ENCODE measurements at places on chromosomes 2 and 18.

DNA sequence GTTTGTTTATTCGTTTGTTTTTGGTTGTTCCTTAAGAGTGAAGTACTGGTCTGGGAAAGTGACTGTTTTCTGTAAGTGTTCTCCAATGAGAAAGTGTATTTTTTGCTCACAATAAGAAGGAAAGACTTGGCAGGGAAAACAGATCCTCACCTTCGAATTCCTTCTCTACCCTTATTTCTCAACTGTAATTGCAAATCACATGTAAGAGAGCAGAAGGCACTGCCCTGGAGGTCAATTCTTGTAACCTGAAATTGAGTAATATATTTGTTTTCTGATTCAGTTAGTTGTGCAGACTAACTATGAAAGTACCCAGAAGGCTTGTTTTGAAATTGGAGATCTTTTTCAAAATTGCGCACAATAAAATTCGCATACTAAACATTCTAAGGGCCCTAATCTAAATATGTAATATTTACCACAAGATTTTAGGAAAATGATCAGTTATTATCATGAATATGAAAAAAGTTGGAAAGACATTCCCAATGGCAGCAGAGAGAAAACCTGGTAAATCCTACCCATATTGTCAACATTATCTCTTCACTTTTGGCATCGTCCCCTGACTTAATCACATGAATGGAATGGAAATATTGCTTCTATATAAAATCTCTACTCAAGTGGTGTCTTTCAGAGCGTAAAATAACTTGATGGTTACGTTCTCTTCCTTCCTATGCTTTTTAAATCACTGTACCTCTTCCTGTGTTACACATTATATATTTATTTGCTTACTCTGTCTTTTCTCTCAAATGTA, 24.1 kb downstream of the TFPI start:
- DNase-seq: no peak

DNA sequence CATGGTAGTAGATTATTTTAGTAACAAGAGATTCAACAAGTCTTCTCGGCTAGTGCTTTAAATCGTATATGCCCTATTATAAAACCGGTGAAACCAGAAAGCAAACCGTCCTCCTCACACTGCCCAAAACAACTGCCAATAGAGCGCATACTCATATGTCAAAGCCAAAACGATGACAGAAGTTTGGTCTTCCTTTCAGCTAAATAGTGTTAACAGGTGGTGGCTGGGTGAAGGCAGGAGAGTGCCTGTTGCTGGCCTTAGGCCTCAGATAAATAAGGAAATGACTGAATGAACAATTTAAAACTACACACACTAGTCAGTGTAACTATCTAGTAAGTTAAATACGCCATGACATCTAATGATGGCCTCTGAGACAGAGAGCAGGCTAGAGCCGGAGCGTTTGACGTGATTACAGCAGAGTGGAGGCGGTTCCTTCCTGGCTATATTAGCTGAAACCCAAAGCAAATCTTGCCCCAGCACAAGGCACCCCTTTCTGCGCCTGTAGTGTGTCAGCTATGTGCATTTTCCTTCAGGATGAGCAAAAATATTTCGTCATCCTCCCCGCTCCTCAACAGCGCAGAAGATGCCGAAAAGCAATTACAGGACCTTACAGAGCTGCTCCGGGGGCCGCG, 1.6 kb downstream of the LONRF2 start:
- no peak for DNase-seq

- no peak for DNase-seq
Measured at GRCh38 chr18:211582-211981, 53.2 kb downstream of the USP14 start.

GRCh38 chr2:138193416-138194213, 229.3 kb downstream of the HNMT start:
- no peak for DNase-seq

DNA sequence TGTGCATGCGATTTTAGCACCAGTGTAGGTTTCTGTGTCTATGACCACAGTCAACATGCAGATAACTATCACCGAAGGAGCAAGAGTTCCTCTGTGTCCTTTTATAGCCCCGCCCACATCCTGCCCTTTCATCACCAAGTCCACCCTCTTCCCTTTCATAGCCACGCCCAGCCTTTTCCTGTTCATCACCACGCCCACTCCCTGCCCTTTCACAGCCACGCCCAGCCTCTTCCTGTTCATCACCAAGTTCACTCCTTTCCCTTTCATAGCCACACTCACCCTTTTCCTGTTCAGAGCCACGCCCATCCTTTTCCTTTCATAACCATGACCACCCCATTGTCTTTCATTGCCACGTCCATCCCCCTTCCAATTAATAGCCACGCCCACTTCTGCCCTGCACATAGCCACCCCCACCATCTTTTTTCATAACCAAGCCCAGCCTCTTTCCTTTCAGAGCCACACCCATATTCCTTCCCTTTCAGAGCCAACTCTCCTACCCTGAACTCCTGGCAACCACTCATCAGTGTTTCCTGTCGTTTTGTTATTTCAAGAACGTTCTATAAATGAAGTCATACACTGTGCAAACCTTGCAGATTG, 273.9 kb downstream of the MYT1L start:
- no peak for DNase-seq

- DNase-seq: no peak
Measured at GRCh38 chr2:159052157-159052601, 83.7 kb downstream of the TANC1 start.

DNA sequence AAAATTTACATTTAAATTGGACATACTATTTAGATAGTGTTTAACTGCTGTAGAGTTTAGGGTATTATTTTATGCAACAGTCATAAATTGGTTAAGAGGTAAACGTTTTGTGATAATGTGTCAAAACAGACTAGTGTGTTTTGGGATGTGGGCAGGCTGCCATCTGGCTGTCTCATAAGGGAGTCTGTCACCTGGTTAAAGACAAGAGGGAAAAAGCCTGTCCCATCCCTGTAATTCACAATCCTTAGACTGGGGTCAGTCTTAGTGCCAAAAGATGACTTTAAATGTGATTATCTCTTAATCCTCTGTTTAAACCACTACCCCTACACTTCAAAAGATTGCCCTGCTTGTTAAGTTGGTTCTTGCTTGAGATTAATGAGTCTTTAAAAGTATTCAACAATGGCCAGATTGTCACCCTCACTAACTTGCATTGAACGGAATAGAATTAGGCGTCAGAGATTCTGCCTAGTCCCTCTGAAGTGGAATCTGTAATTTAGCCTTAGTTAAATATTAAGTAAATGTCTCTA, 59.2 kb downstream of the SGPP2 start:
- no peak for DNase-seq

DNA sequence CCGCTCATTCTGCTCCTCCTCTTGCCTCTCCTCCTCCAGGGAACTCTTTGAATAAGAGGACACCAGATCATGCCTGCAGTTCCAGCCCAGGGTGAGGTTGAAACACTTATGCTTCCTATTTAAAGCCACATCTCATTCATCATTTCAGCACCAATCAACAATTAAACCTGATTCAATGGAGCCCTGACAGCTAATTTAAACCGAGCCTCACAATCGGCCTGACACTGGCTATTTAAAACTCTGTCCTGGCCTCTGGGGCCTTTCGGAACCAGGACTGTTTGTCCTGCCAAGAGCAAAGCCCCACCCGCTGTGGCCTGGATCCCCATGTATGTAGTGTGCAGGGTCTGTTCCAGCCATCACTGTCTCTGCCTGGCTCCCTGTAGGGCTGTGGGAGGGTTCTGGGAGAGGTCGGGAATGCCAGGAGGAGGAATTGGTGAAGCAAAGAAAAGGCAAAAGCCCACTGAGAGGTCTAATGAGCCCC, 97.4 kb downstream of the MCFD2 start:
- DNase-seq: no peak

DNA sequence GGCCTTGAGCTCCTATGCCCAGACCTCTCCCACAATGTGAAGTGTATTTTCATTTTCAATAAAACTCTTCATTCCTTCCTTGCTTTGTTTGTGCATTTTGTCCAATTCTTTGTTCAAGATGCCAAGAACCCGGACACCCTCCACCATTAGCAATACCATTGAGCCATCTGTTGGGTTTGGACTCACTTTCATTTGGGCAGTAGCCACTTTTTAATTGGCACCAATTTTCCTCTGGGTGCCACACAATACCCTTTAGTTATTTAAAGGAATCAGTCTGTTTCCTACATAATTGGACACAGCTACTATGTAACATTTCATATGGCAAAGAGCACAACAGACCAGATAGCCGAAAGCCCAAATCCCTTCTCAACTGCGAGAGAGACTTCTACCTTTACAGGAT, 22.5 kb upstream of the SLC35G4 start:
- no peak for DNase-seq

- DNase-seq: no peak
Measured at GRCh38 chr2:1956520-1957289, 212.4 kb upstream of the PXDN start.

DNA sequence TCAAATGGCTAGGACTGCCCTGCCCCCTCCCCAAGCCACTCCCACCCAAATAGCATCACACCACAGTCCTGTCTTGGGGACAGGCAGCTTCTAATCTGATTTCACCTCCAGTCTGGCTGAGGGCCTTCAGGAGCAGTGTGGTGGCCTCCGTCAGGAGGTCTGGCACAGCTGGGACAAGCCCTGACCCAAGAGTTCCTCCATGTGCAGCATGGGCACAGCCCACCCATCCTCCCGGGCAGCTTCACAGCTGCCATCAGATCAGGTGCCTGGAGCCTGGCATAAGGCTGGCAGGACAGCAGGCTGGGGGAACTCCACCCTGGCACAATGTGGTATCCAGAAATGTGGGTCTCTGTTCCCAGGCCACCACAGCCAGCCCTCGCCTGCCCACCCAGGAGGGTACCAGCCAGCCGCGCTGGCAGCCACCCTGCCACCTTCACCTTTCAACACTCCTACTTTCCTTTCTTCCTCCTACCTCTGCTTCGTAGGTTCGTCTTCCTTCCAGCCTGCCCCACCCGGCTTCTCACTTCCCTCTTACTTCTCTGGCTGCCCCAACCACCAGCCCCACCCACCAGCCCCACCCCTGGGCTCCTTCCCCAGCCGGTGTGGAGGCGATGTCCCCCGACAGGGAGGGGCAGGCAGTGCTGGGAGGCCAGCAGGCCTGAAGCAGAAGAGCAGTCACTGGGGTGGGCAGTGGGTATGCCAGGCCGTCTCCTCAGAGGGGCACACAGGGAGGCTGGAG, at the start of gene CAPG:
TSS of gene CAPG (minus strand) at position 522 of the 739 bp plus-strand sequence. CDS start 8,221 bp downstream, outside the sequence.
- peak; percentile 70 for DNase-seq

DNA sequence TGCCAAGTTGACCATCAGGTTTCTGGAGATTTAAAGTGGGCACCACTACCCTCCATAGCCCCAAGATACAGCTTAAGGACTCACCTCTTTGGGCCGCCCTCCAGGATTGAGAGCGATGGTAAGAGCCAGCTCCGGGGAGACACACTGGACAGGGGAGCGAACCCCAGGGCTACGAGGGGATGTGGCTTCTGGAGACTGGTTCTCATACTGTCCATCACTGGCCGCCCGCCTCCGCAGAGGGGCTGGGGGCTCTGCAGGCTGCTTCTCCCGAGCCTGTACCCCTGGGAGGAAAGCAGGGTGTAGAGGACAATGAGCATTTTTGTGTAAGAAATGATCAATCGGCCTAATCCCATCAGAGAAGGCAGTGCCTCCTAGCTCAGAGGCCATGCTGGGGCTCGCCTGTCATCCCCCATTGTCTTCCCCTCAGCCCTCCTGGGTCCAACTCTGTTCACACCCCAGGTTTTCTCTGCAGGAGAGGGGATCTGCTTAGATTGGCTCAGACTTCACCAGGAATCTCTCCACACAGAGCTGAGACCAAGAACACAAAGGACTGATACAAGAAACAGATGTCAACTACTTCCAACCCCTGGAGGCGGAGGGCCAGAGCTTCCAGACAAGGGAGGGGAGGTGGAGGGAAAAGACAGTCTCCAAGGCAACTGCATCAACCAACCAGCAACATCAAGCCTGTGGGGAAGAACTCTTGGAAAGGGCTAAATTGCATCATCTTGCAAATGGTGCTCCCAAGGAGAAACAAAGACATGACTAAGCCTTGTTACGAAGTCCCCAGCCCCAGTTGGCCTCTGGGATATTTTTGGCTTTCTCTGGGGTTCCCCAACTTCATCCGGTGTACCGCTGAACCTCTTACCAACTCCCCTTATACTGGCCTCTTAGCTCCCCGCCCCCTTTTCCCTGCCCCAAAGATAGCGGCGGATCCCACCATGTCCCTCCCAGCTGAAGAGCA, 166.6 kb downstream of the TNS1 start:
- no peak for DNase-seq

DNA sequence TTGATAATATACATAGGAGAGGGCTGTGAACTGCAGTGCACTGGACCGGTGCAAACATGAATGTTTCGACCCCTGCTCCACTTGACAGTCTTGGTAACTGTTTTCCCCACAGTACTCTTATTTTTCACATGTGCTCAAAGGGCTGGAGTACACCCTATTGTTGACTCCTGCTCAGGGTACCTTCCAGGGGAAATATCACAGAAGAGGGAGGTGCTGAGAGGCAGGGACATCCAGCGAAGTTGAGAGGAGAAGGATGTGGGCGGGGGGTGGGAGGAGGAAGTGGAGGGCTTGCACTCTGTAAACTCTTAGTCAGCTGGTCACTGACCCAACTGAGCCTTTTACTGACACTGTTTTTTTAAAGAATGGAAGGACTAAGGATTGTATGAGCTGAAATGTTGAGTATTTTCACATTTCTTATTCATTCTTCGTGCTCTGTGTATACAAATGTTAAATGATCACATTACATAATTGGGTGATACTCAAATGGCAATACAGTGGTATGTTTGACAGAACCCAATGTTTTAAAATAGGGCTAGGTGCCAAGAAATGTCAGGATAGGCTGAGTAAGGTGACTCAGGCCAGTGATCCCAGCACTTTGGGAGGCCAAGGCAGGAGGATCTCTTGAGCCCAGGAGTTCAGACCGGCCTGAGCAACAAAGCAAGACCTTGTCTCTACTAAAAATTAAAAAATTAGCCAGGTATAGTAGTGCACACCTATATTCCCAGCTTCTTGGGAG, 10.0 kb downstream of the INPP4A start:
- no peak for DNase-seq

- DNase-seq: no peak
Measured at GRCh38 chr2:62306751-62307468, 111.0 kb downstream of the B3GNT2 start.

DNA sequence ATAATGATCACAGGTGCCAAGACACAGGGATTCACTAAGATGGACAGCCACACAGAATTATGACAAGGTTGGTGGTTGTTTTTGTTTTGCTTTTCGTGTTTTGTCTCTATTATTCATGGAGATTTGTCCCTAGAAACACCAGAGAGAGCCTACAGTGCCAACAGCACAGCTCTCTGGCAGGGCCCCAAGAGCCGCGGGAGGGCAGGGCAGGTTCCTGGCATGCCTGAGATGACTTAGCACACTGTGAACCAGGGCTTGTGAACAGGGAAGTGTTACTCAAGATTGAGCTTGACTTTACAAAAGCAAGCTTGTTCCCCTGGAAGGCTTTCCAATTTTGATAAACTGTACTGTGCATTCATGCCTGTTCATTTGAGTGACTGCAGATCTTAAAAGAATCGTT, 437.4 kb upstream of the SALL3 start:
- no peak for DNase-seq

DNA sequence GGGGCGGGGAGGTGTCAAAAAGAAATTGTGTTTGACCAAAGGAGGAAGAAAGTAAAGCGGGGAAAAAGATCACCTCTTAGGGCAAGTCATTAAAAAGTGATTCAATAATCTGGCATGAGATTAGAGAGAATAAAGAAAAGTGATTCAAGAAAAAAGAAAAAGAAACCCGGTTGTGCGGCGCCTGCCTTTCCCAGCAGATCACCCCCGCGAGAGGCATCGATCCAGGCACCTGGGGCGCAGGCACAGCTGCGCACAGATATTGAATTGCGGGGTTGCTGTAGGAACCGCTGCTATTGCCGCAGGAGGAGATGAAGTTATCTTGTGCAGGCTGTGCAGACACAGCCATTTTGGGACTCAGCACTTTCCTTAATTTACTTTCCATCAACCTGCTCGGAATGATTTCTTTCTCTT, 71.2 kb downstream of the PLB1 start:
- peak; percentile 32 for DNase-seq

- no peak for DNase-seq
Measured at GRCh38 chr18:8767340-8767739, 62.0 kb downstream of the MTCL1 start.
